ENCODE measurements at places on chromosomes 7 and 10.

GRCh38 chr7:39310699-39311098 lies 255.5 kb upstream of the YAE1 start:
- no peak for ATAC-seq

DNA sequence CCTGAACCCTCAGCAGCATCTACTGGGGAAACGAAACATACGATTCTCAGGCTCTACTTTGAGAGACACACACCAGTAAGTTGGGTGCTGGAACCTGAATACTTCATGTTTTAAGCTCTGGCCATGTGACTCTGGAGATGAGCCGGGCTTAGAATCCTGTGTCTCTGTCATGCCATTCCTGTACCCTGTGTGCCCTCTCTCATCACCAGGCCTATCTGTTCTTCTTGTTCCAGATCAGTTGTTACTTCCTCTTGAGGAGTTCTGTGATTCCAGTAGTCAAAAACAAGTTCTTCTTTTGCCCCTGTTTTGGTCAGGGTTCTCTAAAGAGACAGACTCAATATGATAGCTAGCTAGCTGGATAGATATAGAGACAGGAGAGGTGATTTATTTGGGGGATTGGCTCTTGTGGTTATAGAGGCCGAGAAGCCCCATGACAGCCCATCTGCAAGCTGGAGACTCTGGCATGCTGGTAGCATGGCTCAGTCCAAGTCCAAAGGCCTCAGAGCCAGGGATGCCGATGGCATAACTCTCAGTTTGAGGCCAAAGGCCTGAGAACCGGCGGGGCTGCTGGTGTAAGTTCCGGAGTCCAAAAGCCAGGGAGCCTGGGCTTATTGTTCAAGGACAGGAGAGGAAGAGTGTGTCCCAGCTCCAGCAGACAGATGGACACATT lies 54.3 kb downstream of the CHN2 start:
- ATAC-seq = no peak

GRCh38 chr7:41955893-41956675 lies 253.2 kb upstream of the INHBA start:
- no peak for ATAC-seq

GRCh38 chr7:1175967-1176851 lies 16.2 kb upstream of the ZFAND2A start:
- ATAC-seq = peak; percentile 69

- peak; percentile 57 for ATAC-seq
Observed at GRCh38 chr10:10044922-10045764, 972.5 kb upstream of the CELF2 start.

DNA sequence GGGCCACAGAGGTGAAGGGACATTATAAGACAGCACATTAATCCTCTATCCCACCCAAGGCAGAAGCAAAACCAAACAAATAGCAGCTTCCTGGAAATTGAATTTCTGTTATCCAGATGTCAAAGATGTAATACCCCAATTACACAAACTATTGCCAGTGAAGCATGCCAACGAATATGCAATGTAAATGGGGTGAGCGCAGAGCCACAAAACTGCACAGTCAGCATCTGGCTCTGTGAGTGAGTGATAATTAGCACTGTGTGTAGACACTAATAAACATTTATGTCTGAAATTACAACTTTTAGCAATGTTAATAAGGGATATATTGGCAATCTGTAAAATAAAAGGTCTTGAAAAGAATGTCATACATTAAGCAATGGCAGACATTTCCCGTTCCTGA lies 3.2 kb downstream of the BEND7 start:
- ATAC-seq = no peak

- no peak for ATAC-seq
Observed at GRCh38 chr7:158399762-158400161, 187.9 kb downstream of the PTPRN2 start.

- ATAC-seq = no peak
Observed at GRCh38 chr7:157679607-157680006, 342.8 kb downstream of the DNAJB6 start.

DNA sequence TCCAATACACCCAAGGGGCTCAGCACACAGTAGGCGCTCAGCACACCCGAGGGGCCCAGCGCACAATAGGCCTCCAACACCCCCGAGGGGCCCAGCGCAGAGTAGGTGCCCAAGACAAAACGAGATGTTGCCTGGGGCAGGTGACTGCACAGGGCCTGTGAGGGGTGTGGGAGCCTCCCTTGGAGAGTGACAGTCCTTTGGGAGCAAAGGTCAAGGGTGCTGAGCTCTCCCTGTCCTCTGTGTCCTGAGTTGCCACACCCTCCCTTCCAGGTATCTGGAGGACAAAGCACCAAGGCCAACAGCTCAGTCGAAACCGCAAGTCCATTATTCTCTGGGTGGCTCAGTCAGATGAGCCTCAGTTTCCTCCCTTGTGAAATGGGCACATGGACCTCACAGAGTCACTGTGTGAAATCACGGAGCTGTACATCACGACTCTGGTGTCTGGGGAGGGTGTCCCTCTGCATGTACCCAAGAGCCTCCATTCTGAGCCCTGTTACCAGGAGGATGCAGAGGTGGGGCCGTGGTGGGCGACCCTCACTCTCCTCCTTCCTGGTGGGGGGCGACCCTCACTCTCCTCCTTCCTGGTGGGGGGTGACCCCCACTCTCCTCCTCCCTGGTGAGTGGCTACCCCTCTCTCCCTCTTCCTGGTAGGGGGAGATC lies 81.3 kb downstream of the FOXL3 start:
- no peak for ATAC-seq

DNA sequence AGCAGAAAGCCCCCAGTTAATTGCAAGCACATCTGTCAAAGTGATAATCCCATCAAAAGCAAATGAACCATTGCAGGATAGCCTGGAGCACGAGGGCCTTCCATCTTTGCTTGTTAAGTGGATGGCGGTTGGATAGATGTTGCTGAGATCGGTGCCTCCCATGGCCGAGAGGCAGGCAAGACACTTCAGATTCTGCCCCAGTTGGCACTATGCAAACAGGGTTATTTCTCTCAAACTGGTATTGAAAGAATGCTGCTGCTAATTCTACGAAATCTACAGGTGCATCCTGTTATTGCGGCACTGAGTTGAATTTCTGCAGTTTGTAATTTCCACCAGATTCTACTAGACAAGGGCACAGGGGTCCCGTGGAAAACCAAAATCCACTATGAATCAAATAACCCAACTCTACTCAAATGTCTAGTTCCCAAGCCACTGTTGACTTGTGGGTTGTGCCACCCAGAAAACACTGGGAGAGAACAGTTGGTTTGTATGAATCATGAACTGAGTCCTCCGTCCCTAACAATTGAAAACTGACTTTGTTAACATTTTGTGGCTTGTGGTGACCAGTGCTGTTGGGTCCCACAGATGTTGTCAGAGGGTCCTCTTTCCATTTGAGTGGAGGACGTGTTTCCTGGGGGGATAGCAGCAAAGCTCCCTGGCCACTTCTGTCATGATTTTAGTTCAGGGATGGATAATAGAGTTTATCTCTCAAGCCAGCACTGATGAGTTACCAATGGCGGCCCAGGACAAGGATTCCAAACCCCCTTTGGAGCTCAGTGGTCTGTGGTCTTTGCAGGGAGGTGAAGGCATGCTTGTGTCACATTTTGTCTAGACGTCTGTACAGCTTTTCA lies 7.1 kb upstream of the IL2RA start:
- peak; percentile 72 for ATAC-seq

DNA sequence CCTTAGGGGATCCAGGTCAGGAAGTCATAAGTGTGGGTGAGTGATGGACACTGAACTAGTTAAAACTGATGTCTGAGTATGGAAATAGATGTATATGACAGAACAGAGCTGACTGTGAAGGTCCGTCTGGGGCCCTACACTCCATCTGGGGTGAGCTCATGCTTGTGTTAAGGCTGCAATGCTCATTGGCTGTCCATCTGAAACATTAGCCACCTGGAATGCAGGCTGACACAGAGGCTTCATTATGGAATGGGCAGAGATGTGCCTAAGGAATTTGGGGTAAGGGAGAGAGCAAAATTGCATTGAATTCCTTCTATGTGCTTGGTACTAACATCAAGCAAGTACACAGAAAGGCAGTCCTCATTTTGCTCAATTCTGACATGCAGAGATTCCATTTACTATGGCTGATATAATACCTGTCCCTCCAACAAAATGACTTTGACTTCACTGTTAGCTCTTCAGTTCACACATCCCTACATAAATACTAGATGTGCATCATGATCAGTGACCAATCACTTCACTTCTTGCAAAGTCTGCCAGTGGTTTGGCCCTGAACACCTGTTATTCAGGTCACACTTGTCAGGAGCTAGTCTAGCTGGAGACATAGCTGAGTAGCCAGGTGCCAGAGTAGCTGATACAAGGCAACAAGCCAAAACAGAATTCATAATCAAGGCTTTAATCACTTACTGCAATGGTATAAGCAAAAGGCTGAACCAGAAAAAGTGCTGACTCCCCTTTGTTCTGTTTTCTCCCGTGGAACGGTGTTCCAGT lies 128.9 kb upstream of the VWC2 start:
- no peak for ATAC-seq

DNA sequence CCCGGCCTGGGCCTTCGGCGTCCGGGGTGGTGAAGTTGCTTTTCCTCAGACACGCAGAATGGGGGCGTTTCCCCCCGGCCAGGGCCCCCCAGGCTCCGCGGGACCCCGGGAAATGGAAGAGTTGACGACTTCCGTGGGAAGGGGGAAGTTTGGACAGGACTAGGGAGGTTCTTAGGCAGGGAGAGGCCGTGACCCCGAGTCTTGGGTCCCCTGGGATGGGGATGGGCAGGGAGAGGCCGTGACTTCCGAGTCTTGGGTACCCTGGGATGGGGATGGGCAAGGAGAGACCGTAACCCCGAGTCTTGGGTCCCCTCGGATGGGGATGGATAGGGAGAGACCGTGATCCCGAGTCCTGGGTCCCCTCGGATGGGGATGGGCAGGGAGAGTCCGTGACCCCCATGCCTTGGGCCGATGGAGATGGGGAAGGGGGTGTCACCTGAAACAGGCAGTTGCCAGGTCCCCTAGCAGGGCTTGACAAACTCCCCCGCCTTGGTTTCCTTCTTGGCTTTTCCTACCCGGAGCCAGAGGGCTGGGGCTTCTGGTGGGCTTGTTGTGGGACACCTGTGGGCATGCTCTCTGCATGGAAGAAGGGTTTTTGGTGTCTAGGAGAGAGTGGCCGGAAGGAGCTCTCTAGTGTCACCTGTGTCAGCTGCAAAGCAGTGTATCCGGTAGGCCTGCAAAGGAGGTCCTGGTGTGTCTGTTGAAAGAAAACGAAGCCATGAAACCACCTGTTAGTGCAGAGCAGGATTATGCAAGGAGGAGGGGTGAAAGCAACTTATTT lies 1.1 kb downstream of the TRRAP start:
- peak; percentile 88 for ATAC-seq

- no peak for ATAC-seq
Observed at GRCh38 chr10:119830851-119831250, 41.8 kb downstream of the MCMBP start.

GRCh38 chr7:115146148-115146547 lies 224.3 kb downstream of the MDFIC start:
- ATAC-seq = no peak

- ATAC-seq = no peak
Observed at GRCh38 chr7:16509829-16510228, 16.8 kb upstream of the LRRC72 start.

DNA sequence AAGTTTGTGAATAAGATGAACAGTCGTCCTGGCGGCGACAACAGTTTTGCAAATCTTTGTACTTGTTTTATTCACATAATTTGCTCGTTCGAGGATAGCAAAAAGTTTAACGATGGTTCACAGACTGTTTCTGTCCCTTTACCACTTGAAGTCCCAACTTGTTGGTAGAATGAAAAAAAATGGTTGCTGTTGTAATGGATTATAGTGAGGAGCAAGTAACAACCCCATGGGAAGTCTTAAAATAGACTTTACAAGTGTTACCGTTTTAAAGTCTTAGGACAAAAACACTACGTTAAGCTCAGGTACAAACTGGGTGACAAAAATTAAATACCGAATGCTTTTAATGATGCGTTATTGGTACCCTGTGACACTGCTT lies 589 bp downstream of the LSM8 start:
- ATAC-seq = no peak

DNA sequence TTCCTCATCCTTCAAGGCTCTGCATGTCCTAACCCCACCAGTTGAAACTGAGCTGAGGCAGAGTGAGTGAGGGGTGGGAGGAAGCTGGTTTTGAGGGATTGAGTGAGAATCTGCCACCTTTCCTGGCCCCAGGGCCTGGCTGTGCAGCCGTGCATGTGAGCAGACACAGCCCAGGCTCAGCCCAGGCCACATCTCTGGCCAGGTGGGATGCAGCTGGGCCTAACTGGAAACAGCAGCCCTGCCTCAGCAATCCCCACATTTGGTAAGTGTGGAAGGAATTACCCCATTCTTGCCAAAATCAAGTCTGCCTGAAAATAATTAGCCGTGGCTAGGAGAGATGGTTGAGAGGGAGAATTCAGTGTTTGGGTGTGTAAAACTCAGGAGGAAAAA lies 116.6 kb downstream of the NEURL1 start:
- ATAC-seq = no peak

GRCh38 chr7:96484091-96484490 lies 162.2 kb upstream of the SLC25A13 start:
- ATAC-seq = no peak
